NCI-H446 (cell line): ENCODE measurements at places on chromosomes 5 and 9.

DNA sequence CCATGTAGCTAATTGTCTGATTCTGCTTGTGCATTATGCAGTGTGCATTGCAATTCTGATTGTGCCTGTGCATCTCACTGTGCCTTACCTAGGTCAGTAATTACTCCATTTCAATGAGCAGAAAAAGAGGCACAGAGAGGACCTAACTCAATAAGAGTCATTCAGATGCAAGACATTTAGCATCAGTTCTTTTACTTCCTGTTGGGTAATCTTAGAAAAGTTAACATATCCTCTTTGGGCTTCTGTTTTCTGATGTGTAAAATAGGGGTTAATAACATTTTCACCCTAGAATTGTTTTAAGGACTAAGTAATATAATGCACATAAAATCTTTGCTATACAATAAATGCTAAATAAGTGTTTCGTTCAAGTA is 7.0 kb upstream of the DCTN4 start:
- no peak for DNase-seq

DNA sequence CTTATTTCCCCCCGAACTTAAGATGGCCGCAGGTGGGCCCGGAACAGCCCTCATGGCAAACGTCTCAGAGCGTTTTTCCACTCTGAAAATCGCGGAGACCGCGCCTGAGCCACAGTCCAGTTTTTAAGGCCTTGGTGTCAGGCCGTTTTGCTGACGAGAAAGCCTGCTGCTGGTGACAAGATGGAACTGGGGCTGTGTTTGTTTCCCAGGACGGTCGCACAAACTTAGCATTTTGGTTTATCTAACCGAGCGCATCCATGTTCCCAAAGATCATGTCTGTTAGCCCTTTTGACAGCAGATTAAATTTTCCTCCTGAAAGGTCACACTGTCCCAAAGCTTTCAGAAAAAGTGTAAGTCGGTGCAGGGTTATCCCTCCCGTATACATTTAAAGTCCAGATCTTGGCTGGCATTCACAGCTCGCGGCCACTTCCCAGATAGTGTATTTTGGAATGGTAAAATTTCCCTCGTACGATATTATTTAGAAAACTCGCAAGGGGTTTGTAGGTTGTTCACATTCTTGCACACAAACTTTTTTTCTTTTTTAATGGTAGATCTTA is 812 bp downstream of the SREK1 start:
- peak; percentile 81 for DNase-seq

- DNase-seq, result no peak
These were observed 324.5 kb downstream of the ARRDC3 start for GRCh38 chr5:91058575-91058974.

- no peak for DNase-seq
These were observed 267.5 kb upstream of the GRIA1 start for GRCh38 chr5:153222936-153223335.

GRCh38 chr9:76873056-76873792 is 32.7 kb downstream of the PRUNE2 start:
- no peak for DNase-seq

- DNase-seq, result no peak
These were observed 145.4 kb upstream of the EGFLAM start for GRCh38 chr5:38112938-38113337.

- DNase-seq, result no peak
These were observed 1325.0 kb upstream of the DMAC1 start for GRCh38 chr9:9124616-9125015.

- no peak for DNase-seq
These were observed 24.6 kb upstream of the PTGER4 start for GRCh38 chr5:40655138-40655537.

- DNase-seq, result no peak
These were observed 51.9 kb upstream of the IL7R start for GRCh38 chr5:35804841-35805240.

DNA sequence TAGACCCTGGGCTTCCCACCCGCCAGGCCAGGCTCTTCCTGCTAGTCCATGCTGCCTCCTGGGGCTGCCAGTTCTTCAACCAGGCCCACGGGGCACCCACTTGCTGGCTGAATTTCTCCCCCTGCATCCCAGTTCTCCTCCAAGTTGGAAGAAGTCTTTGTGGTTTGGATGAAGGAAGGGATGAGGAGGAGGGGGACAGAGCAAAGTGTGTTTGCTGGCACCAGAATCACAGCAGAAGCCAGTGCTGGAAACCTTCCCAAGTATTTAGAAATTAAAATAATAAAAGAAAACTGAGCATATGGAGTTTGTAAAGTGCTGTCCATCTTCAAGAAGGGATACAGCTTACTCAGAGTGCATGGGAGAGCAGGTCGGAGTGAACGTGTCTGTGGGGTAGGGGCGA is 19.4 kb upstream of the UNC5A start:
- peak; percentile 56 for DNase-seq

- peak; percentile 32 for DNase-seq
These were observed at the start of gene PCDHB9 for GRCh38 chr5:141186897-141187512. PCDHB9 (plus strand) TSS chr5:141187161; CDS start chr5:141187319, 158 bp downstream.

GRCh38 chr9:115766370-115766955 is 387.1 kb upstream of the PAPPA start:
- no peak for DNase-seq

- DNase-seq, result no peak
These were observed 326.6 kb downstream of the ARL15 start for GRCh38 chr5:53983568-53984460.

DNA sequence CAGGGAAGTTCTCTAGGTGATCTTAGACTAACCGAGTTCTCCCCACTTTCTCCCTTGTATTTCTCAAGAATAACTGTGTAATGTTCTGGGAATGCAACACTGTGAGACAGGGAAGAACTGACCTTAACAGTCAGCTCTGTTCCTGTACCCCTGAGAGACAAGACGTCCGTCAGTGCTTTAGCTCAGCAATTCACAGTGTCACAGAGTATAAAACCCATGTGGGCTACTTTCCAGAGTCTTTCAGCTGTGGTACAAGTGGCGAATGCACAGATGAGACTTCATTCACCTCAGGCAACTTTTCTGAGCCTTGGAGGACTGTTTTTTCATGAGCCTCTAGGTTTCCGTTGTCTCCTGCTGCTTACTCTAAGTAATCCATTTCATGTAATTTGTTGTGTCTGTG is 458.8 kb downstream of the SPATA31D1 start:
- no peak for DNase-seq

GRCh38 chr5:179727106-179727505 is 5.5 kb upstream of the MAML1 start:
- no peak for DNase-seq

GRCh38 chr5:133882846-133883245 is 85.6 kb downstream of the C5orf15 start:
- DNase-seq, result no peak
